ENCODE measurements at places on chromosomes 7 and 10. TPM values are rescaled to one million over a fixed set of nuclear protein-coding genes. Genes with fewer than 3 reads are reported as not detected.

- DNase-seq: no peak
Measured at GRCh38 chr10:42941295-42941644, 135.6 kb upstream of the RET start.

- no peak for DNase-seq
Measured at GRCh38 chr7:29953726-29954347, 35.8 kb downstream of the SCRN1 start.

DNA sequence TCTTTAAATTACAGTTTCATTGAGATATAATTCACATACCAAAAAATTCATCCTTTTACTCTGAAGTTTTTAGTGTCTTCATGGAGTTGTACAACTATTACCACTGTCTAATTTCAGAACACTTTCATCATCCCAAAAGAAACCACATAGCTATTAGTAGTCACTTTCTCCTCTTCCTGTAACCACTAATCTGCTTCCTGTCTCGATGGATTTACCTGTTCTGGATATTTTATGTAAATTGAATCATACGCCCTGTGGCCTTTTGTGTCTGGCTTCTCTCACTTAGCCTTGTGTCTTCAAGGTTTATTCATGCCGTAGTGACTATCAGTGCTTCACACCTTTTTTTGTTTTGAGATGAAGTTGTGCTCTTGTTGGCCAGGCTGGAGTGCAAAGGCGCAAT, 135.5 kb downstream of the DOCK1 start:
- DNase-seq: no peak

SLC26A4 gene
- 0.14 TPM for total RNA-seq

SRGN gene
- 290 TPM for total RNA-seq

DNA sequence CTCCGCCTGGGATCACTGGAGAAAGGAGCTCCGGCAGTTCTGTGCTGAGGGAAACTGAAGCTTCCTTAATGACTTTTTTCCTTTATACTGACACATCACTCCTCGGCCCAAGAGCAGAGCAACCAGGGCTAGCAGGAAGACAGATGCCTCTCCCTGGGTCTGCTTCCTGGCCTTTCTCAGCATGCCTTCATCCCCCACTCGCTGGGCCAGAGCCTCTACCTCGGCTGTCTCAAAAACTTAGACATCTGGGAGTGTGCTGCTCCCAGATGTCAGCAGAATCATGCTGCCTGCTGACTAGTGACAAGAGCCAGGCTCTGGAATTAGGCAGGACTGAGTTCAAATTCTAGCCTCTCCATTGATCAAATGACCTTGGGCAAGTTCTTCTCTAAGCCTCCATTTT, 24.4 kb upstream of the LRRC4 start:
- DNase-seq: no peak

GRCh38 chr7:36663481-36663880, 60.8 kb downstream of the AOAH start:
- no peak for DNase-seq

IDI2 gene
- total RNA-seq: not detected

DNA sequence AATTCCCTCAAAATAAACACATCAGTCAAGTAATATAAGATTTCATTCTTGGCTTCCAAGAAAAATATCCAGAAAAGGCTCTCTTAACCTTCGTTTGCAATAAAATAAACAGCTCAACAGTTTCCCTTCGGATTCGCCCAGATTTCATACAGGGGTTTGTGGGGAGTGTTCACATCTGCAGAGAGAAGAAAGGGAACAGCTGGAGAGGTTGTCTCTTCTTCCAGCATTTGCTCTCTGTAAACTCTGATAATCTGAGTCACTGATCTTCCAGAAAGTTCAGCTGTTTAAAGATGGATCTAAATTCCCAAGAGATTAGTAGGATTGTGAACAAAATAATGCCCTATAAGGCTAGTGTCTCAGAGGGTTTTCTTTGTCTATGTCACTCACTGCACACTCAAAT, 277.9 kb downstream of the HPSE2 start:
- no peak for DNase-seq

GRCh38 chr7:151472644-151473380, 32.9 kb upstream of the CRYGN start:
- no peak for DNase-seq

DNA sequence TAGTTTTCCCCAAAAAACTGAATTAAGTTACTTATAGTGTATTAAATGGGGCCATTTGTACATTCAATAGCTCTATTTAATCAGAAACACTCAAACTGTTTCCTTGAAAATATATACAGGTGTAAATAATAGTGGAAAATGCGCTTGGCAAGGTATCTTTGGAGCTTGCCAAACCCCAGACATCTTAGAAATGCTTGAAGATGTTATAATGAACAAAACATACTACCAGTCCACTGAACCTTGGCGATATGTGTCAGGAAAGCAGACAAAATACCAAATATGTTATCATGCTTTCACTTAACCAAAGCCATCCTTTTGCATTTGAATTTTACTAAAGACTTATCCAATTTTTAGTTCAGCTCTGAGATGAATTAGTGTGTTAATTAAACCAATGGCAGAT, 352.7 kb upstream of the SEMA3A start:
- no peak for DNase-seq

- no peak for DNase-seq
Measured at GRCh38 chr10:33459602-33460001, 125.1 kb upstream of the NRP1 start.
